ENCODE measurements at places on chromosomes 13 and 19. TPM values are rescaled to one million over a fixed set of nuclear protein-coding genes. Genes with fewer than 3 reads are reported as not detected.

Gene KIR3DL1
- total RNA-seq = not detected

Gene LILRB3
- total RNA-seq = not detected

Gene TNFRSF19
- 3.1 TPM for total RNA-seq

Gene ZNF653
- 3.9 TPM for total RNA-seq

Gene CBARP
- total RNA-seq = 4.8 TPM

Gene KLHL1
- not detected for total RNA-seq

Gene NUMBL
- total RNA-seq = 47.2 TPM

Gene SLITRK6
- 0.21 TPM for total RNA-seq

Gene ANGPTL8
- not detected for total RNA-seq

Gene ZNF443
- total RNA-seq = 0.76 TPM

Gene PRR19
- total RNA-seq = 5.0 TPM

Gene PTPRH
- 4.3 TPM for total RNA-seq

Gene CIRBP
- total RNA-seq = 104 TPM

Measured in A549 treated with RU486 at 1 μM for 4 hours (cell line).